ENCODE measurements at places on chromosomes 12 and 14. TPM values are rescaled to one million over a fixed set of nuclear protein-coding genes. Genes with fewer than 3 reads are reported as not detected.

The GZMB gene
- 16.2 TPM for total RNA-seq

The ESPL1 gene
- 2.9 TPM for total RNA-seq

The RNASE11 gene
- not detected for total RNA-seq

The SLC4A8 gene
- 7.8 TPM for total RNA-seq

GRCh38 chr12:40152783-40153383 is 47.0 kb upstream of the SLC2A13 start:
- peaks cover 11% of the 10 kb centered on the region for H3K4me1 ChIP-seq
- no peaks in the 10 kb centered on the region for H3K27me3 ChIP-seq
- no peak overlapping the region for H3K4me3 ChIP-seq
- DNase-seq = peak; percentile 70

DNA sequence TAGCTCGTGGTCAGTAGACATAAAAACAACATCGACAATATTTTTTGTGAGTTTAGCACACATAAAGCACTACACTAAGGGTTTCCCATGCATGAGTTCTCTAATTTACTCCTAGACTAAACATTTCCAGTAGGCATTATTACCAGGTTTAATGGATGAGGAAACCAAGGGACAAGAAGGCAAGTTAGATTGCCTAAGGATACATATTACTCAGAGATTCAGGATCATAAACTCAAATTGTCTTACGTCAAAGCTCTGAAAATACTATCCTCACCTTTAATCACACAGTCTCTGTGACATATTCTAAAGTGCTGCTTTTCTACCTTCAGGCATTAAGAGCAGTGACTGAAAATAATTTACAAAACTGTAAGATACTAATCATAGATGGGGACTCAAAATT is 655.3 kb downstream of the SLC16A7 start:
- no peak overlapping the region for H3K4me3 ChIP-seq
- no peak for DNase-seq
- no peaks in the 10 kb centered on the region for H3K4me1 ChIP-seq
- H3K27me3 ChIP-seq = no peaks in the 10 kb centered on the region

- H3K4me1 ChIP-seq = no peaks in the 10 kb centered on the region
- H3K27ac ChIP-seq = no peak overlapping the region
- DNase-seq = no peak
- no peaks in the 10 kb centered on the region for H3K27me3 ChIP-seq
- peaks cover 5% of the 10 kb centered on the region for H3K36me3 ChIP-seq
These were observed 72.8 kb downstream of the SPATS2 start for GRCh38 chr12:49440035-49440434.

DNA sequence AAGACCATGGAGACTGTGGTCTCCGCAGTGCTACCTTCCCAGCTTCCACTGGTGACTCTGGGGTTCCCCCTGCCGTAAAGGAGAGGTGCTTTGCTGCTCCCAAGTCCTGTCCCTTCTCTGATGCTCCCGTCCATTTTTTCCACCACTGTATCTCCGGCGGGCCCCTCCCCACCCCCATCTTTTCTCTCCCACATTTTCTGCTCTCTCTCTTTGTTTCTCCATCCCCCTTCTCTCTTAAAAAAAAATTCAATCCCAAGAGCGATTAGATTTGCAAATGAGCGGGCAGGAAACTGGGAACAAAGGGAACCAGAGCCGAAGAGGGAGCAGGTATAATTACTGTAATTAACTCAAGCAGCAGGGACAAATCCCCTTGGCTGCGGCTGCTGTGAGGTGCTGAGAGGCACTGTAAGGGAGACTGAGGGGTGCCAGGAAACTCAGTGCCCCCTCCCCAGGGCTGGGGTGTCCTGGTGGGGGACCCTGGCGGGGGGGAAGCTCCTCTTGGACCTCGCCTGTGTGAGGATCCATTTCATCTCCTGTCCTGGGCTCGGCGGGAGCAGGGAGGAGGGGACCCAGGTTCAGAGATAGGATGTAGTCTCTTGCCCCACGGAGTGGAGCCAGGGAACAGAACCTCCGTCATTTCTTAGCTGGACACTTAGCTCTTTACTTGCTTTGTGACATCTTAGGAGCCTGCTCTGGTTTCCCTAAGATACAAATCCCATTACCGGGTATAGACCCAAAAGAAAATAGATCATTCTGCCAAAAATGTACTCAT is 140.4 kb upstream of the NRXN3 start:
- no peaks in the 10 kb centered on the region for H3K4me1 ChIP-seq
- no peak overlapping the region for H3K4me3 ChIP-seq
- H3K27me3 ChIP-seq = peaks cover 28% of the 10 kb centered on the region
- H3K36me3 ChIP-seq = no peaks in the 10 kb centered on the region
- H3K27ac ChIP-seq = no peak overlapping the region
- no peak for DNase-seq

DNA sequence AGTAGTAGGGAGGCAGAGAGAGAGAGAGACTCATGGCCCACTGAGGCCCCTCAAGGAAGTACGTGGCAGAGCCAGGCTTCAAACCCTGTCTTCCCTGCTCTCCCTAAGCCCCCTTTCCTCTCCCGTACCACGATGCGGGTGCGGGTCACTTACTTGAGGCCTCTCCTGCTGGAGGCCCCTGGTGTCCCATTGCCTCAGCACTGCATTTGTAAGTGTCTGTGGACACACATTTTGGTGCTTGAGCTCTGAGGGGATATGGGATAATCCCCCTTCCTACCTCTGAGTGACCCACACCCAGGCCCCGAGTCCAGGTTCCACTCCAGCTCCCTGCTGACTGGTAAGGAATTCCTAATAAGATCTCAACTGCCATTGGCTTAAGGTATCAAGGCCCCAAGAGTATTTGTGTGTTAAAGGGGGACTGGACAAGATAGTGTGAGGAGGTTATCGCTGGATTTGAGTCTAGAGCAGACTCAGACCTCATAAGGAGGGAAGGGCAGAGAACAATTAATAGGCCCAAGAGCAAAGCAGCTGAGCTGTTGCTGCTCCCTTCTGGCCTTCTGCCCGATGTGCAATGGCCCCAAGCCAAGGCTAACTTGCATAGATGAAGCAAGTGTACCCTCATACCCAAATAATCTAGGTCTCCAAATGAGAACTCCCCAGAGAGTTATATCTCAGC is 71.9 kb downstream of the CRACR2A start:
- DNase-seq = no peak
- H3K27me3 ChIP-seq = no peaks in the 10 kb centered on the region
- H3K36me3 ChIP-seq = peaks cover 34% of the 10 kb centered on the region
- no peak overlapping the region for H3K27ac ChIP-seq
- no peaks in the 10 kb centered on the region for H3K4me1 ChIP-seq
- H3K4me3 ChIP-seq = no peak overlapping the region

All from spleen (tissue), 13 donors.